Ammon's horn (tissue), 1 donor: ENCODE measurements at places on chromosomes 16 and 17.

- DNase-seq = no peak
Measured at GRCh38 chr16:60586493-60586892, 1449.7 kb downstream of the CDH8 start.

GRCh38 chr17:73091770-73092522 is 542 bp downstream of the SLC39A11 start:
- peak; percentile 45 for DNase-seq

GRCh38 chr17:81386141-81386645 is 9.1 kb upstream of the BAHCC1 start:
- no peak for DNase-seq

GRCh38 chr16:13110124-13110796 is 208.9 kb downstream of the SHISA9 start:
- peak; percentile 50 for DNase-seq

GRCh38 chr17:76081295-76082210 is 2.6 kb downstream of the ZACN start:
- DNase-seq = no peak

GRCh38 chr17:74211912-74212208 is 1.5 kb upstream of the TTYH2 start:
- no peak for DNase-seq

DNA sequence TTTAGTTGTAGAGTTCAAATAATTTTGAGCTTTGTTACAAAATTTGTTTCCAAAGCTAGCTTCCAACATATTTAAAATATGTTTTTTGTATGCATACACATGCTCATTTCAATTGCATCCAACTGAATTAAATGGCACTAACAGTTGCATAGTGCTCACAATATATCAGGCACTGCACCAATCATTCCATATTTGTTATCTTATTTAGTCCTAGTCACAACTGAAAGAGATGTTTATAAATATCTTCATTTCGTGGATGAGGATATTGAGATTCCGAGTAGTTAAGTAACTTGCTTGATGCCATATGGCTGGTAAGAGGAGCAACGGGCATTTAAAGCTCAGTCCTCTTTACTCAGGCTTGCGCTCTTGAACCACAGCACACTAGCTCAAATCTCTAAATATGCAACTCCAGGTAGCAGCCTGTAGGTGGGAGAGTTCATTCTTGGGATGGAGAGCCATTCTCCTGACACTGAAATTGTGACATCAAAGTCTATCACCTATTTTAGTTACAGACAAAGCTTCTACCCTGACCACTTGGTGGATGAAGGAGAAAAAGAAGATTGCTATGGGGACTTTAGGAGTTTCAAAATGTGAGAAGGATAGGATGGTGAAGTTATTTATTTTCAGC is 118.0 kb upstream of the CA10 start:
- no peak for DNase-seq

DNA sequence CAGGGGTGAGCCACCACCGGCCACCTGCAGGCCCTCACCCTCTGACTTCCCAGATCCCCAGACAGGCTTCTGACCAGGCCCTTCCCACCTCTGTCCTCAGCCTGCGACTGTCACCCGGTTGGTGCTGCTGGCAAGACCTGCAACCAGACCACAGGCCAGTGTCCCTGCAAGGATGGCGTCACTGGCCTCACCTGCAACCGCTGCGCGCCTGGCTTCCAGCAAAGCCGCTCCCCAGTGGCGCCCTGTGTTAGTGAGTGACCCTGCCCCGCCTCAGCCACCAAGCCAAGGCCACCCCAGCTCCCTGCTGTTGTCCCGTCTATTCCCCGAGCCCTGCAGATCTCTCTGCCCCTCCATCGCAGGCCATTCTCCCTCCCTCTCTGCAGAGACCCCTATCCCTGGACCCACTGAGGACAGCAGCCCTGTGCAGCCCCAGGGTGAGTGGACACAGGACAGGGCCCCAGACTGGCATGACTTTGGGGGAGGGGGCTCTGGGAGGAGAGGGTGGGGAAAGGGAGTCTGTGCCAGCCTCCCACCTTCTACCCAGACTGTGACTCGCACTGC is 1.9 kb downstream of the NTN3 start:
- no peak for DNase-seq

GRCh38 chr17:68719431-68719830 is 118.3 kb upstream of the FAM20A start:
- DNase-seq = peak; percentile 24

GRCh38 chr17:38730526-38731379 is 612 bp downstream of the CISD3 start:
- no peak for DNase-seq

DNA sequence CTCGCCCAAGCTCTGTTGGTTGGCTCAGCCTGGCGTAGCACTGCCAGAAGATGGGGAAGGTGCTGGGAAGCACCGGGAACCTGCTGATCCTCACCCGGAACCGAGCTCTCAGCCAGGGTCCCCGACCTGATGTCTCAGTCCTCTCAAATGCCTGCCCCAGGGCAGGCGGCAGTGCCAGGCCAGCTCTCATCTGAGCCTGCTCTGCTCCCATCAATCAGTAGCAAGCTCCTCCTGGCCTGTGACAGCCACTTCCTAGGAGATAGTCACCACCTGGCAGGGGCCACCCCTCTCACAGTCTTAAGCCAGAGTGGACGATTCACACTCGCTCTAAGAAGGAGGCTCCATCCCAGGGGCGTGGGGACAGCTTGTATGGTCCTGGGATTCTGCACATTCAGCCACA is 62.0 kb downstream of the ENGASE start:
- no peak for DNase-seq

- no peak for DNase-seq
Measured at GRCh38 chr16:67731071-67731752, 12.1 kb upstream of the GFOD2 start.

- no peak for DNase-seq
Measured at GRCh38 chr16:5216441-5217080, 119.0 kb upstream of the EEF2KMT start.

DNA sequence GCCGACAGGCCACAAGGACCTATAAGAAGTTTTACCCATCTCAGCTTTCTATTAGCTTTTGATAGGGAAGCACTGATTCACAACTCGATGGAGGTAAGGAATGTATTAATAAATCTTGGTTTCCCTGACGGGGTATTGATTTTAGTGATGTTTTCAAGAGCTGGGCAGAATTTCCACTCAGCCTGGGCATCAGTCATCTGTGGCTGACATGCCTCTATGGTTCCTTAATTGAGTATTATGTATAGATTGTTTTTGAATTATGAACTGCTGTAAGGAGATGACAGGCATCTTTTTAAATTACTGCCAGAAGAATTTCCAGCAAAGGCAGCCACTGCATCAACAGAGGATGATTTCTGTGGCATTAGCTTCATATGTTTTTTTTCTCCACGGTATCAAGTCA is 128.6 kb downstream of the CPPED1 start:
- DNase-seq = no peak

DNA sequence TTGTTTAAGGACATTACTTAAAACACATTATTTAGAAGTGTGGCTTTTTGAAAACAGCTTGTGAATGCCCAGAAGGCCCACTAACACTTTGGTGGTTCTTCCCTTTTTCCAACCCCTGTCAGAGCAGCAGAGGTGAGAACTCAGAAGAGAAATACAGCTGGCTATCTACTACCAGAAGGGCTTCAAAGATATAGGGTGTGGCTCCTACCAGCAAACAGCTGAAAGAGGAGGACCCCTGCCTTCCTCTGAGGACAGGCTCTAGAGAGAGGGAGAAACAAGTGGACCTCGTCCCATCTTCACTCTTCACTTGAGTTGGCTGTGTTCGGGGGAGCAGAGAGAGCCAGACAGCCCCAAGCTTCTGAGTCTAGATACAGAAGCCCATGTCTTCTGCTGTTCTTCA is 6.9 kb upstream of the RAPGEFL1 start:
- DNase-seq = no peak

GRCh38 chr17:2172077-2172851 is 117.4 kb downstream of the HIC1 start:
- peak; percentile 77 for DNase-seq

DNA sequence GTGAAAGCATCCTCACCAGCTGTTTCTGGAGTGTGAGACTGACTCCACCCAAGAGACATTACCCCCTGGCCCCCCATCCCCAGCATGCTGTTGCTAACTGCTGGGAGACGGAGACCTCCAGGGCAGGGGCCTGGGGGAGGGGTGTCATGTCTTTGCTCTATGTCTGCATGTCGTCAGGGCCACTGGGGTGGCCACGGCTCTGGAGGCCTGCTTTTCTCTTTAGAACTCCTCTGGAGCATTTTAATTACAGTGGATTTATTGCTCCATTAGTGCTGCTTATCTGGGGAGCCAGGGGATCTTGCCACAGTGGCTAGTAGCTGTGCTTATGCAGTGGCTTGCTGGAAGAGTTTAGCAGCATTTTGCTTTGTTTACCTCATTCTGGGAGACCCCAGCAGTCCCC is 32.3 kb downstream of the CLEC16A start:
- DNase-seq = no peak

- no peak for DNase-seq
Measured at GRCh38 chr16:53078765-53079485, 24.1 kb downstream of the CHD9 start.

- DNase-seq = no peak
Measured at GRCh38 chr17:36980280-36980761, 31.6 kb downstream of the AATF start.

DNA sequence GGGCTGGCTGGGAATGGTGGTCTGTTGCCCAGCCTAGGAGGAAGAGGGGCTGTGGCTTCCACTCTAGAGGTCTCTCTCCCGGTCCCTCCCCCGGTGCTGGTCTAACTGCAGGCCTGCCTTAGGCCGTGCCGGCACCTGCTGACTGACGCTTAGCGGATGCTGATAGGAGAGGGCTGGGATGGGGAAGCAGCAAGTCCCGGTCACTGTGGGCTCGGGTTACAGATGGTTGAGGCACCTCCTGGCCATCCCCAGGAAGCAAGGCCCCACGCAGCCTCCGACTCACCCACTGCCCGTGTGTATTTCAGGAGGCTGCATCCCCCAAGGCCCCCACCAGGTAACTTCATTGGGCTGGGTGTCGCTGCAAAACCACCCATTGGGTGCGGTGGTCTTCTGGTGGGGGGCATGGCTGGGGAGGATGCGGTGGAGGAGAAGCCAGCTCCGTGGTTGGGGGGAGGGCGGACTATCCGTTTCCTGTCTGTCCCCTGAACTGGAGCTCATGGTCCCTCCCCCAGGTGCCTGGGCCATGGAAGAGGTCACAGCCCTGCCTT is 278.9 kb downstream of the SEC14L1 start:
- DNase-seq = no peak

DNA sequence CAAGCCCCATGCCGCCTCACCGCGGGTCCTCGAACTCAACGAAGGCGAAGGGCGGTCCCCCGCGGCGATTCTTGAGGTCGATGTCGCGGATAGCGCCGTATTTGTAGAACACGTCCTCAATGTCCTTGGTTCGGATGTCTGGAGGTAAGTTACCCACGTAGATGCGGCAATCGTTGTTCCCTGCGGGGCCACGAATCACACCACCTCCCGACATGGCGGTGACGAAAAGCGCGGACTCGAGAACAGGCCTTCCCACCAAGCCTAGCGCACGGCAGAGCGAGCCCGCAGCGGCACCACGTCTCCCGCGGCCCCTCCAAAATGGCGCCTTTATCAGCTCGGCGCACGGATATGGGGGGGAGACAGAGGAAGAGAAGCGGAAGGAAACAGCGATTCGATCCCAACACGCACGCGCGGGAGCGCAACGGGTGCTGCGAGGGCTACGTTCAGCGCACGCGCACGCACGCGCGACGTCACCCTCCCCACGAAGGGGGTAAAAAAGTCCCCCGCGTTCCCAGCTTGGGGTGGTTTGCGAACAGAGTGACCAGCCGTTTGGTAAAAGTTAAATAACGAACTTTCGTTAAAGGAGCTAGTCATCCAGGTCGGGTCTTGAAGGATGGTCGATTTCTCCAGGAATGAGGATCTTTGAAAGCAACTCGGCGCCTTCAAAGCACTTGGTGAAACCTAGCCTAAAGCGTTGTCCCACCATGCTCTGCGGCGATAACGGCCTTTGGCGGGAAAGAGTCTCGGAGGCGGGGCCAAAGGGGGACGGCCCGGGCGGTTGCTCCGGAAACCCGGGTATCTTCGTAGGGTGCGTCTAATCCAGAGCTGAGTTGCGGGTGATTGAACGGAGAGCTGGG is at the start of gene SRSF1:
TSS of gene SRSF1 (minus strand) at position 323 of the 857 bp plus-strand sequence. CDS start at position 214, 109 bp downstream.
- peak; percentile 96 for DNase-seq
